ENCODE measurements at places on chromosomes 2 and 18.

GRCh38 chr2:6249557-6249956 is 557.4 kb downstream of the SOX11 start:
- DNase-seq, result no peak

GRCh38 chr2:36607947-36608346 is 10.0 kb upstream of the FEZ2 start:
- DNase-seq, result no peak

DNA sequence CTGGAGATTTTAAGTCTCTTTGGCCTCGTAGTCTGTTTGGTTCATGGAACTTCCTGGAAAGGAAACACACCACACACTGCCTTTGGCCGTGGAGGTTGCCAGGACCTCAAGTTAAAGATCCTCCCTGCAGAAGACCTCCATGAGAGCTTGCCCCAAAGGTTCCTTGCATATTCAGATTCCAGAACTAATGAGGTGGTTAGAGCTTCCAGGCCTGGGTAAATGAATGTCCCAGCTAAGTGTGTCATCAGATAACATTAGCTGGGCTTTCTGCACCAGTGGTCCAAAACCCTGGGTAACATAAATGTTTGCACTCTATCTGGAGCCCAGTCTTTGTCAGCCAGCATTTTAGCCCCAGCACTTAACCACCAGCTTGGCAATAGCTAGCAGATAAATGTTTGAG is 122.1 kb upstream of the EML6 start:
- DNase-seq, result no peak

GRCh38 chr18:57908092-57908491 is 105.0 kb upstream of the ATP8B1 start:
- no peak for DNase-seq

DNA sequence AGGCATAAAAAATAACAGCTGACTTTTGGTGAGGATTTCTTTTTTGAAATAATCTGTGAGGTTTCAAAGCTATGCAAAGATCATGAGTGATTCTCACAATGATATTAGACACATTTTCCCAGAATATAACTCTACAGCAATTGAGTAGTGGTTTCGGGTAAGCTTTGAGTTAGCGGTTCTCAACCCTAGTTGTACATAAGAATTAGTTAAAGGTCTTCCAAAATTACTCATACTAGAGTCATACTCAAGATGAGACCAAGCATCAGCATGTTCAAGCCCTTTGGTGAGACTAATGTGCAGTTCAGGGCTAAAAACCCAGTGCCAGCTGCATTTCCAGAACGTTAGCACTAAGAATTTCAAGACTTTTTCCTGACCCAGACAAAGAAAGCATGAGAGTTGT is 31.1 kb downstream of the DSG4 start:
- DNase-seq, result no peak

DNA sequence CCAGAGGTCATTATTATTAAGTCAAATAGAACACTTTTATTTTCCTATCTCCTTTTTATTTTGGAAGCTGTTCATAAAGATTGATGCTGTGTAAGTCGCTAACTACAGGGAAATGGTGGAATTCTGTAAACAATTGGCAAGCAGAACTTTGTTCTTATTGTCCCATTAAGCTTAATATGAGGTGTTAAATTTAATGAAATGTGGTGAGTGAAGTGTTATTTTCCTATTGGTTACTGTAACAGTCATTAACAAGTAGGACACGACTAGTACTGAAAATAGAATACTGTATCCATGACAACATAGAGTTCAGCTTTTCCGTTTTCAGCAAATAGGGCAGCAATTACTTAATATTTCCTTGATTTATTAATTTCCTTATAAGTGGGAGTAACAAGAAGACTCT is 279.1 kb upstream of the ZEB2 start:
- DNase-seq, result no peak

- no peak for DNase-seq
Measured at GRCh38 chr18:12278215-12278671, 24.1 kb downstream of the CIDEA start.

- no peak for DNase-seq
Measured at GRCh38 chr2:218290316-218291261, 1.7 kb downstream of the TMBIM1 start.

GRCh38 chr2:134175834-134176233 is 78.0 kb upstream of the MGAT5 start:
- no peak for DNase-seq

DNA sequence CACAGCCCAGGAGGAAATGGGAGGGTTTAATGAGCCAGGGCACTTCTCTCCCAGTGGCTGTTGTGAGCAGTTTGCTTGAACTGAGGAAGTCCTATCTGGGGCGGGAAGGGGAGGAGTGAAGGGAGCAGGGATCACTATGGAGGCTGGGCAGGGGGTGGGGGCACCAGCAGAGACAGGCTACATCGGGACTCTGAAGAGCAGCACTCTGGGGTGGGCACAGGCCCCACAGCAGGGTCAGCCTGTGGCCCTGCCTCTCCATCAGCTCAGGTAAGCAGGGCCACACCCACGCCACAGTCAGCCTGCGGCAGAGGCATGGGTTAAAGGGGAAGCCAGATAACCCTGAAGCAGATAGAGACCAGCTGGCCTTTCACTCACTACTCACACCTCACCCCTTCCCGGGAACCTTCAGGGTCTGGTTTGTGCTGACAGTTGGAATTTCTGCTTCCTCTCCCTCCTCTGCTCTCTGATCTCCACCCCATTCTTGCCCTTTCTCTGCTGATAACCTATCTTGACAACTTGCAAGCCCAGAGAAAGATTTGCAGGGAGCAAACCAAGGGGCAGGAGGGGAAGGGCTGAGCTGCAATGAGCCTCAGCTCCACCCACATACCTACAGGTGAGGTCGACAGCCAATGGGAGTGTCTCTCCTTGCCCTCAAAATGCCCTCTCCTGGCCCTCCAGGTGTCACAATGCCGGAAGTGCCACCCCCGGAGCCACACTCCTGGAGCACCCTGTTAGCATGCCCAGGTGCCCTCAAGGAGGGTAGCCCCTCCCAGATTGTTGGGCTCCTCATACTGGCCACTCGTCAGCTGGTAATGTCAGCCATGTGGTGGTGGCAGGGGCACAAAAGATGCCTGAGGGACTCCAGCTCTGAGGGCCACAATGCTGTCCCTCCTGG is 3.7 kb downstream of the SIGLEC15 start:
- DNase-seq, result no peak

- no peak for DNase-seq
Measured at GRCh38 chr2:71692621-71693277, 239.4 kb downstream of the DYSF start.

- DNase-seq, result no peak
Measured at GRCh38 chr2:234366891-234367290, 130.0 kb downstream of the ARL4C start.

DNA sequence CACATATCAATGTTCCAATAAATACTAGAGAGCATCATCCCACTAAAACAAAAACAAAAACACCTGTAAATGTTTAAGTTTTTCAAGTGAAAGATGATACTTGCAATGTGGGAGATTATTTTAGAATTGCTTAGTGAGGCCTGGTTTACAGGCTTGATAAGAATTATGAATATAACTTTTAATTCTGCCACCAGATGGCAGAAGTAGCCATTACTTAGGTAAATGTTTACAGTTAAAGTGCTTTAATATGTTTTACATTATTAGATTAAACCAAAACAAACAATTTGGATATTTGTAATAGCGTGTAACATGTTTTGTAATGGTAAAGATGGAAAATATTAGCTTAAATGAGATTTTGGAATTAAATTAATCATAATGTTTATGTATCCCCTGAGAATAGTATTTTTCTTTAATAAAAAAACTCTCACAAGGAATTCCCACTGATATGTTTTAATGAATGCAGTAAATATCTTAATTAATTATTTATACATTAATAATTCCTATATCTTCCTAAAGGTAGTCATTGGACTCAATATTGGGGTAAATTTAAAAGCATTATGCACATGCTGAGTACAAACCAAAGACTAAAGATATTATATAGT is 522.0 kb downstream of the SPAG16 start:
- DNase-seq, result no peak

DNA sequence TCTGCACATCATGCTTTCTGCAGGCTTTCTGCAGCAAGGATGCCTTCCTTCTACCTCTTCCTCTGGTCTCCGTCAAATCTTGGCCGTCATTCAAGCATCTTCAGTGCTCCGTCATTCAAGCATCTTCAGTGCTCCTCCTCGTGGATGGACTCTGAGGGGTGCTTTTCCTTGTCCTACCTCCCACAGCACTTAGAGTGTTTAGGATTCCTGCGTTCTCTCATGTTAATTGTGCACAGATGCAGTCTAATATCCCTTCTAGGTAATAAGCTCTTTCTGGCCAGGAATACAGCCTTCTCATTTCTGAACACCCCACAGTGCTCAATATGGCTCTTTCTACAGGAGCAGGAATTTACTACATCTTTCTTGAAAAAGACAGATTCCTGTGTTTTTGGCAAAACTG is 59.8 kb downstream of the ZNF236 start:
- DNase-seq, result no peak

GRCh38 chr2:174546519-174547506 is 50.8 kb downstream of the WIPF1 start:
- no peak for DNase-seq

DNA sequence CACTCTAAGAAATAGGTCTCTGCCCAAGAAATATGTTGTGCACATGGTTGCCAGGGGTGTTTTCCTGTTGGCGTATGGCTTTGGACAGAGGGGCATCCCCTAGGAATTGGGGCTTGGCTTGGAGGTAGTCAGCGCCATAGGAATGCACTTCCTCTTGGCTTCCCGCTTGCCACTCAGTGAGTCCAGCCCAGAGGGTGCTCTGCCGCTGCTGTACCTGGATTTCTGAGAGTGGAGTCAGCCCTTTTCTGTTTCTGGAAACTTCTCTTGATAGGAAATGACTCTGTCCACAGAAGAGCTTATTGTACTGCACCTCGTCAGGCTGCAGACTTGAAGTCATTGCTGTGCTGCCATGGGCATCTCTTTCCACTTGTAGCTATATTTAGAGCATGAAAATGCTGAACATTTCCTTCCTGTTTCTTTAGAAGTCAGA is 116.7 kb upstream of the MGAT5 start:
- DNase-seq, result no peak

- no peak for DNase-seq
Measured at GRCh38 chr2:174717916-174718315, 46.4 kb downstream of the CHRNA1 start.

GRCh38 chr2:55595536-55595935 is 21.9 kb downstream of the PPP4R3B start:
- DNase-seq, result no peak

DNA sequence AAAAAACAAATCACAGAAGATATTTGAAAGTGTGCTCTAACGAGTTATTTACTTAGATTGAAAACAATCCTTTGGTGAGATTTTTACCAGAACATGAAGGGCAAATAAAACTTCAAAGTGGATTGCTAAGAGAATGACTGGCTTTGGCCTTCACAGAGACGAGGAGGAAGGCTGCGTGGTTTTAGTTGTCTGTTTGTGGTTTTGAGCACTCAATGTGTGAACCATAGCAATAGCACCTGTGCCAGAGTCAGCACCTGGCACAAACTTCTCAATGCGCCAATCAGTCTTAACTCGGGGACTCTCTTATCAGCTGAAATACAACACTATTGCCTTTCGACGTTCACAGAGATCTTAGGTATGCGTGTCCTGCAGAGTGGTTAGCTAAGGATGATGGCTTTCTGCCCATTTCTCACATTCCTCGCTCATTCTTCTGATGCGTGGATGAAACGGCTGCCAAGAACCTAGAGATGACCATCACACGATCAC is 70.0 kb downstream of the MBP start:
- no peak for DNase-seq

GRCh38 chr2:143499061-143499460 is 369.8 kb downstream of the ARHGAP15 start:
- DNase-seq, result no peak

GRCh38 chr2:136098441-136098840 is 19.5 kb downstream of the CXCR4 start:
- DNase-seq, result no peak

- DNase-seq, result no peak
Measured at GRCh38 chr2:46669996-46670793, 190.8 kb downstream of the TMEM247 start.

DNA sequence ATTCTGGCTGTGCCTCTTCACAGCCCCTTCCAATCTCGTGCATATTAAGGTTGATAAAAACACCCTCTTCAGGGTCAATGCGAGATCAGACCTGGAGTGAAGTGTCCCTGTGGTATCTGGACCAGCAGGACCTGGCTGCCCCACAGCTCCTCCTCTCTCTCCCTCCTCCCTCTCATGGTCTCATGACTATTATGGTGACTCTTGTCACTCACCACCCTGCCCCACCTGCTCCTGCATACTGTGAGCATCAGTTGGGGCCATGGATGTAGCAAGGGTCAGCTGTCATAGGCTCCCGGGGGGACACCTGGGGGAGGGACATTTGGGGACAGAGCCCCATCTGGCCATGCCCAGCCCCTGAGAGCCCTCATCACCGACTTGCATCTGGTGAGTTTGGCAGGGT is 50.2 kb downstream of the ODC1 start:
- no peak for DNase-seq

DNA sequence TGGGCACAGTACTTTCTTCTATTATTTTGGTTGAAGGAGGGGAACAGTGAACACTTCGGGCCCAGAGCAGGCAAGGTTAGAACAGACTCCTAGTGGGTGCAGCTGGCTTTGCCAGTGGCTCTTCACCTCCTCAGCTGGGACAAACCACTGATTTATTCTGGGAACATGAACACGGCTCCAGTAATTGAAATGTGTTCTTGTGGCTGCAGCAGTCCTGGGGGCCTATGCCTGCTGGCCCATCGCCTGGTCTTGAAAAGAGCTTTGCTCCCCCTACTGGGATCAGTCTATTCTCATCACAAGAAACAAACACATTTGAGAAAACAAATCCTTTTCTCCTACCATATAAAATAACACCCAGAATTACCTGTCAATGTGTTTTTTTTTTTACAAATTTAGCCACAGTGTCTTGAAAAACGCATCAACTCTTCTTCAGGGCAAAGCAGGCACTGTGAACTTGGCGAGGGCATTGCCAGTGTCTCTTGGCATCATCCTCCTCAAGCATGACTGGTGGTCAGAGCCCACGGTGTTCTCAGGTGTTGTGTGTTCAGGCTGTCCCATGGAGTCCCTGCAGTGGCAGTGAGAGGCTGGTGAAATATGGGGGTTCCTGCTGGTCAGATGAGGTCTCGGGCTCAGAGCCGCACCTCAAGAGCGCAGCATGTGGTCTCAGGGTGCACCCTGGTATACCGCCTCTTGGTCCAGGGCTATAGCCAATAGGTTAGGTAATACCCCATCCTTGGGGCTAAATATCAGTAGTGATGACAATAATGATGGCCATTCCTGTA is 51.3 kb downstream of the RNF144A start:
- no peak for DNase-seq

Data from NCI-H1436 treated with DMSO at 0.1 percent for 48 hours (cell line).